ENCODE measurements at places on chromosomes 13 and 19.

DNA sequence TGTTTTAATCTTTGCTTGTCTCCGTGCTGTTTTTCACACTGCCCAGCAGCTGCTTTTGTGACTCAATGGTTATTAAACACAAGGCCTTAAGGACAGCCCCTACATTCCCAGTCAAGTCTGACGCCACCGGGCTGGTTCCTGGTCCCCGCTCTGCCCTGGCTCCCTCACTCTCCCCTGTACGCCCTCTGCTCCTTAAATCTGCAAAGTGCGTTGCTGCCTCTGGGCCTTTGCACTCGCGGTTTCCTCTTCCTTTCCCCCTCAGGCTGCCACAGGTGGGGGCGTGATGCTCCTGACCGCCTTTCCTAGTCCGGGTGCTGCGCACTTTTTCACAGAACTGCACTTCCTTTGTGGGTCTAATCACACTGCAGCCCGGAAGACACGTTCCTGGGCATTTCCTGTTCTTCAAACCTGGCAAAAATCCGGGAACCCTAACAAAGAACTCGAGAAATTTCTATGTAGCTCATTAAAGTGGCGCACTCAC is 25.6 kb downstream of the NOSIP start:
- no peak for DNase-seq

DNA sequence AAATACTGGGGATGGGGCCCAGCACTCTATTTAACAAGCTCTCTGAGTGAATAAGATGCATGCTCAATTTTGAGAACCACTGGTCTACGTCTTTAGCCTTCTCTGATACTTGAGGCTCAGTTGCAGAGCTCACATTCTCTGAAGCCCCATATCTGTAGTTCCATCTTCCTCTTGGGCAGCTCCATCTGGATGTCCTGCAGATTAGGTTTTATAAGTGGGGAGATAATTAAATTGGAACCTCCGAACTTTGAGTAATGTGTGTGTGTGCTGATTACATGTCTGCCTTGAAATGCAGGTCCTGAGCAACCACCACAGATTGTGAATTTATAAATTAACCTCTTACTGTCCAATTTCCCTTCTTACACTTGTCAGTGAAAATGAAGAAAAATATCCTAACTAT is 7.2 kb upstream of the RASL11A start:
- no peak for DNase-seq

- no peak for DNase-seq
These were observed 11.2 kb downstream of the BCAT2 start for GRCh38 chr19:48799358-48800300.

DNA sequence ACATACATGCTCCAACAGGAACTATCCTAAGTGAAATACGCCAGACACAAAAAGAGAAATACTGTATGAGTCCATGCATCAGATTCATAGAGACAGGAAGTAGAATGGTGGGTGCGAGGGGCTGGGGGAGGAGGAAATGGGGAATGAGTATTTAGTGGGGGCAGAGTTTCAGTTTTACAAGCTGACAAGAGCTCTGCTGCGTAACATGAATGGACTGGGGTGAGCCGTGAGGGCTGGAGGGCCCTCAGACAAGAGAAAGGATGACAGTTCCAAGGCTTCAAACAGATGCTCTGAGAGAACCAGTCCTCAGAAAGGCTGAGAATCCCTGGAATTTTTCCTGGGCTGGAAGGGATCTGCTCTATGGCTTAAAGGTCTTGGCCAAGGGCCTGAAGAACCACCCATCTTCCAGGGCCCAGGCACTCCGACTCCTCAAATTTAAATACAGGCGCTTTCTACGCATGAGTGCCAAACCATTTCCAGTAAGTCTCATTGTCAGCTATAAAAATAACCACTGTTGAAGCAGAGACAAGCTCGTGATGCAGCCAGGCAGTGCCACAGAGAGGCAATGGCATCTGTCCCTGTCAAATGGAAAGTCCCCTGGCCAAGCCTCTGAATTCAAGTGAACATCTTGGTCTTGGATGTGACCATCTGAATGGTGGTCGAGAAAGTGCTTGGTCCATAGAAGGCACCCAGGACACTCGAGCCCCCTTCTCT is 17.5 kb downstream of the KLF2 start:
- DNase-seq: no peak

DNA sequence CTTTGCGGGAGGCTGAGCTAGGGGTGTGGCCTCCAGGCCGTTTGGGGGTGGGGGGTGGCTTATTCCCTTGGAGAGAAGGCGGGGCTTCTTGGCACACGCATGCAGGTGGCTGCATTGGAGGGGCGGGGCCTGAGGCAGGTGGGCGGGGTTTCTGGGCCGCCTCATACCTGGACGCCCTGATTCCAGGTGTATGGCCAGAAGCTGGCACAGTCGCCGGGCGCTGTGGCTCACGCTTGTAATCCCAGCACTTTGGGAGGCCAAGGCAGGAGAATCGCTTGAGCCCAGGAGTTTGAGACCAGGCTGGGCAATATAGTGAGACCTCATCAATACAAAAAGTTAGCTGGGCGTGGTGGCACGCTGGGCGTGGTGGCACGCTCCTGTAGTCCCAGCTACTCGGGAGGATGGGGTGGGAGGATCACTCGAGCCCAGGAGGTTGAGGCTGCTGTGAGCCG is 7.8 kb downstream of the ABCA7 start:
- DNase-seq: no peak

DNA sequence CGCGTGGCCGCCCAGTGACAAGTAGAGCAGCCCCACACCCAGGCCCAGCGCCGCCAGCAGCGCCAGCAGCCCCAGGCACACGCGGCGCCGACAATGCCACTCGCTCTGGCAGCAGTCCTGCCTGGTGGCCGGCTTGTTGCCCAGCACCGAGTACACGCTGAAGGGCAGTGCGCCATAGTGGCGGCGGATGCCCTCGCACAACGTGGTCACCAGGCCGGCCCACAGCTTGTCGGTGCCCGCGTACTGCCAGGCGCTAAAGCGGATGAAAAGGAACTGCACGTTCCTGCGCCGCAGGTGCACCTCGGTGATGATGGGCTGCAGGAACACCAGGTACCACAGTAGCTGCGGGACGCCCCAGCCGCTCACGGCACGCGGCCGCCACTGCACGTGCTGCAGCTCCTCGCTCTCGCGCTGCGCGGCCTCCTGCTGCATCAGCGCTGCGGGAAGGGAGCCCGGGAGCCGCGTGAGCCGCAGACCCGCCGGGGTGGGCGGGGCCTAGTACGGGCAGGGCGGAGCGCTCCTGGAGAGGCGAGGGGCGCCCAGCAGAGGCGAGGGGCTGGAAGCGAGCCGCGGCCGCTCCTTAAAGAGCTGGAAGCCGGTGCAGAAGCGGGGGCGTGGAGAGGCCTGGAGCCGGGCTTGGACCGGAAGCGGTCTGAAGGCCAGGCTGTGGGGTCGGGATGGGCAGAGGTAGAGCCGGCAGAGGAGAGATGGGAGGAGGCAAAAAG is 7.3 kb downstream of the NKPD1 start:
- DNase-seq: no peak

GRCh38 chr19:38660724-38661123 is 13.3 kb downstream of the ACTN4 start:
- no peak for DNase-seq

GRCh38 chr19:46404753-46405468 is 8.5 kb downstream of the CCDC8 start:
- no peak for DNase-seq

GRCh38 chr13:62067821-62068220 is 652.2 kb upstream of the PCDH20 start:
- DNase-seq: no peak
